ENCODE measurements at places on chromosomes 7 and 10.

- DNase-seq, result no peak
These were observed 213.4 kb downstream of the MAD1L1 start for GRCh38 chr7:2019461-2019710.

DNA sequence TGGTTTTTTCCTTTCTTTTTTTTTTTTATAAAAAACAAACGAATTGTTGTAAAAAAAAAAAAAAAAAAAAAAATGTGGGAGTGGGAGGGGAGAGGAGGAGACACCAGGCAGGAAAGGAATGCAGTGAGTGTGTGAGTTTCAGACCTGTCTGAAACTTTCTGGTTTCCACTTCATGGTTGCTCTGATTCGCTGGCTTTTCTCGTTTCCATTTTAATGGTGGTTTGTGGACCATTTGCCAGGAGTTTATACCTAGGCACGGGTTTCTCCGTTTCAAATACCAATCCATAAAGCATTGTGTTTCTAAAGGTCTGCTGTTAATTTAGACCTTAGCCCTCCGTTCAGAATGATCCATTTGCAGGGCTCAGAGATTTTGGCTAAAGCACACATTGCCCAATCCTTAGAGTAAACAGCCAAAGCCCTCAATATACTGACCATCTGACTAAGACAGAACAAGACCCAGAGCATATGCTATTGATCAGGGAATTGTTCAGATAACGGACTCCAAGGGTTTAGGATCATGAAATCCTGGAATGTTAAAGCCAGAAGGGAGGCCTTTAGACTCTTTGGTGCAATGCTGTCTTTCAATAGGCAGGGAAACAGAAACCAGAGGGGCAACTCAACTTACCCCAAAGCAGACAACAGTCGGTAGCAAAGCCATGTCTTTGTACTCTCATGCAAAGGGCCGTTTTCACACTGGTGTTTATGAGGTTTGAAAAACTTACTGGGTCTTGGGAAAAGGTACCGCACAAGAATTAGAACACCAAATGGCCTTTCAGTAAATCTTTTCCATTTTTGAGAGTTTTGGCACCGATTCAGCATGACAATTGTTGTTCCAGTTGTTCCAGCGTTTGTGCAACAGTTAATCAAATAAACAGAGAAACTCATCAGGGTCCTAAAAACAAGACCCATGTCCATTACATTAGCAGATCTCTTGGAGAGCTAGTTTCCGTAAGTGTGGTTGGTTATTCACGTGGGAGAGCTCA is 94.3 kb upstream of the AGBL3 start:
- no peak for DNase-seq

DNA sequence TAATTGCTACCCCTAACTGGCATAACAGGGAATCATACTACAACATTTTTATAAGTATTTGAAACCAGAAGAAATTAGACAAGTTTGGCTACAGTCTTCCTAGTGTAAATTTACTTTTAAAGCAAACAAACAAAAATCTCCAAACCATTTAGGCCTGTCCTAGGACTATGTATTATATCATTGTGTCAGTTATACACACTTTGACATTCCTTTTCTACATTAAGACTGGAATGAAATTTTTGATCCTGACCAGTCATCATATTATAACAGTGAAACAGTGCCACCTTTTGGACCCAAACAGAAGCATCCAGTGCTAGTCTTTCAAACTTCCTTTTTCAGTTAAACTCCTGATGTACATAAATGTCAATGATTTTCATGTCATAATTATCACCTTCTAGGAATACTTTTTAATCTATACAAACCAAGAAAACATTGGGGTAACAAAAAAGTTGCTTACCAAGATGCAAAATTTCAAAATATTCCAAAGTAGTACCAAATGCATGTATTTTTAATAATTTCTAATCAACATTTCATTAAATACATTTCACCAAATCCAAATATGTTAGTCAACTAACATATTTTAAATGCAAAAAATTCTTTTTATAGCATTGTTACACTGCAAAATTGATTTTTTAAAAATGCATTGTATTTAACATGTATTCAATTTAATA is 75.7 kb downstream of the IMMP2L start:
- DNase-seq, result peak; percentile 33

DNA sequence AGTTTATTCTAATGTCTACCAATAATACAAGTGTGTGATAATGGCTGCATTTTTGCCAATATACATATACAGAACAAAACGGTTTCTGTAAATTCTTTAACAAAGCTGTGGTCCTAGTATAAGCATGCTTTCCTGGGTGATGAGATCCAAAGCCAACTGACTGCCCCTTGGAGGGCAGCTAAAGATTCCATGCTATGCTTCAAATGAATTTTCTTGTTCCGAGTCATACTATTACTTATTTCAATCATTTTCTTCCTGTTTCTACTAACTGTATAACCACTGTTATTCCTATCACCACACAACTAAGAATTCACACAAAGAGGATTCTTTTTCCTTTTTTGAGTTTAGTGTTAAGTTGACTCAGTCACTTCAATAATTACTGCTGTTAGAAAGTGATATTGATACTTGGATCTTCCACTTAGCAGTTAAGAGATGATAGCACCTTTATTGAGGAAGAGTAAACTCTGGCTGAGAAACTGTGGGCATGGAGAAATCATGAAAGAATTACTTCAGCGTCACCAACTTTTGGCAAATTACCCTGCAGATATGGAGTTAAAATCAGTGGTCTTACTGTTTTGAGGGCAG is 197.5 kb downstream of the ARL4A start:
- DNase-seq, result no peak

DNA sequence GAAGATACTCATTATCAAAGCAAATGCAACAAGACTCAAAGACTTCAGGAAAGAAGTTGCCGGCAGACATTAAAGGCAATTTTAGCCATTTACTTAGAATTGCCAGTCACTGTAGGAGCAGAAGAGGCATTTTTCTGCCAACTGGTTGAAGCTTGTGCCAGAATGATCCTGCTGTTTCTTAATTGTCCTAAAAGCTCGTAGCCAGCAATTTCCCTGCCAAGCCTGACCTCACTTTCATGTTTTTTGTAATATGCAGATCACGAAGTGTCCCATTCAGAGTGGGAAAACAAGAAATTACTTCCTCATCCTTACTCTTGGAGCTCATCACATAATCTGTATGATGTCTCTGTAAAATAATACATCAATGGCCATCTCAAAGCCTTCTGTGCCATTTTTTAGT is 130.9 kb upstream of the ANKRD1 start:
- no peak for DNase-seq

DNA sequence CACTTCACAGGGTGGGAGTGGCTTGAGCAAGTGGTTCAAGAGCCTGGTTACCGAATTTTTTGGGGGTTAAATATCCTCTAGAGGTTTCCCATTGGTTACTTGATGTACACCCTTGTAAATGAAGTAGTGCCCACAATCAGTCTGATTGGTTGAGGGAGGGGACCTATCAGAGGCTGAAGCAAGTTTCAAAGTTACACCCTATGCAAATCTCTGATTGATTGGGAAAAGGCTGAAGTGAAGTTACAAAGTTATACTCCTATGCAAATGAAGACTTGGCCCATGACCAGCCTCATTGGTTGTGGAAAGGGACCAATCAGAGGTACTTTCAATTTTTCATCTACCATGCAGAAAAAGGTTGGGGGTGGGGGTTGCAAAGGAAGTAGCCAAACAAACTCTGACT is 34.7 kb downstream of the UBE2D4 start:
- no peak for DNase-seq

DNA sequence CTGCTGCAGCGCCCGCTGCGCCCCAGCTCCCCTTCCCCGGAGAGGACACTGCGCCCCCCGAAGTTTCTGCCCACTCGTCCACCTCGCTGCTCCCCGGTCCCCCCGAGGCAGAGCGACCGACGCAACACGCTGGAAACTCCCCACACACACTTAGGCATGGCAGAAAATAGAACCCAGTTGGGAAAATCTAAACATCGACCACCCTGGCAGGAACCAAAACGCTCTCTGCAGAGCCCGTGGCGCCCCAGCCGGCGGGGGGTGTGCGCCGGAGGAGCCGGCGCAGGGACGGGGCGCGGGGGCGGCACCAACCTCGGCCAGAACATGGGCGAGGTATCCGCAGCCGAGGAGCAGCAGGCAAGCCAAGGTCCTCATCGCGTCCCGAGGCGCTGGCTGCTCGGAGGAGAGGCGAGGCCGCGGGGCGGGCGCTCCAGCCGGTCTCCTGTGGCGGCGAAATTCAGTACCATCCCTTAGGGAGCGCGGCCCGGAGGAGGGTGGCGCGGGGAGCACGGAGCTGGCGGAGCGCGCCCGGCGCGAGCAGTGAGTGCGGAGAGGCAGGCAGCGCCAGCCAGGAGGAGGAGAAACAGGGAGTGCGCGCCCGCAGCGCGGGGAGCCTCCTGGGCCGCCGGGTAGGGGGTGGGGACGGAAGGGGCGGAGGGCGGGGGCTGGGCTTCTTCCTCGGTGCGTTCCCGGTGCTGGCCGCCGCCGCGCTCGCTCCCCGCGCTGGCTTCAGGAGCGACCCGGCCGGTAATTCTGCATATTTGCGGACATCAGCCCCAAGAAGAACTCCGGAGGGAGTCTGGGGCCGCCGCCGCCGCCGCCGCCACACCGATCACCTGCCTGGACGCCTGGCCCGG is 789 bp downstream of the PDGFA start:
- DNase-seq, result peak; percentile 32

DNA sequence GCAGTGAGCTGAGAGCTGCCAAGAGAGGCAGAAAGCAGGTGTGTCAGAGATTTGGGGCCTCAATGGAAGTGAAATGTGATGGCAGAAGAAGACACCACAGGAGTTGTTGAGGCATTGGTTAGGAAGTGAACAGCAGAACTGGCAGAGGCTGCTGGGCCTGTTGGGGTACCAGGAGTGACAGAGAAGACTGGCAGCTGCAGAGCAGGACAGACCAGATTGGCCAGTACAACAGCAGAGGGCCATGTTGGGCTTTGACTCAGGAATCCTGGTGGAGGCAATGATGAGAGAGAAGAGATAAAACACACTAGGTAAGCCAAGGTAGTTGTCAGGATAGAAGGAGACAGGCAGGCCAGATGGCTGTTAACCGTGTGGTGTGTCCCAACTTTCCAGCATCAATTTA is 19.9 kb upstream of the HERPUD2 start:
- no peak for DNase-seq

DNA sequence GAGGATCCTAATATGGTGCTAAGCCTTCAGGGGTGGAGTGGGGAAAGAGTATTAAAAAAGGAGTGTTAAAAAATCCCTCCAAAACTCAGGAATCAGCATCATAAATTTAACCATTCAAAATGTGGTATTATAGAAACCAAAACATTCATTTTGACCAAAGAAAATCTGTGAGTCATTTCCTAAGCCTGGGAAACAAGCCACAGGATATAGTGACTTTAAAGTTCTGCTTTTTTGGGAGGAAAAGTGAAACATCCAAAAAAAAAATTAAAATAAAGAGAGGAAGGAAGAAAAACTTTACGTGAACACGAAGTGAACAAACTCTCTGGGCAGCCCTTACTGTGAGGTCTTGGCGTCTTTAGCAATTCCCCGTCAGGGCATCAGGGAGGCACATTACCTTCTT is 74.0 kb upstream of the GSDME start:
- no peak for DNase-seq

DNA sequence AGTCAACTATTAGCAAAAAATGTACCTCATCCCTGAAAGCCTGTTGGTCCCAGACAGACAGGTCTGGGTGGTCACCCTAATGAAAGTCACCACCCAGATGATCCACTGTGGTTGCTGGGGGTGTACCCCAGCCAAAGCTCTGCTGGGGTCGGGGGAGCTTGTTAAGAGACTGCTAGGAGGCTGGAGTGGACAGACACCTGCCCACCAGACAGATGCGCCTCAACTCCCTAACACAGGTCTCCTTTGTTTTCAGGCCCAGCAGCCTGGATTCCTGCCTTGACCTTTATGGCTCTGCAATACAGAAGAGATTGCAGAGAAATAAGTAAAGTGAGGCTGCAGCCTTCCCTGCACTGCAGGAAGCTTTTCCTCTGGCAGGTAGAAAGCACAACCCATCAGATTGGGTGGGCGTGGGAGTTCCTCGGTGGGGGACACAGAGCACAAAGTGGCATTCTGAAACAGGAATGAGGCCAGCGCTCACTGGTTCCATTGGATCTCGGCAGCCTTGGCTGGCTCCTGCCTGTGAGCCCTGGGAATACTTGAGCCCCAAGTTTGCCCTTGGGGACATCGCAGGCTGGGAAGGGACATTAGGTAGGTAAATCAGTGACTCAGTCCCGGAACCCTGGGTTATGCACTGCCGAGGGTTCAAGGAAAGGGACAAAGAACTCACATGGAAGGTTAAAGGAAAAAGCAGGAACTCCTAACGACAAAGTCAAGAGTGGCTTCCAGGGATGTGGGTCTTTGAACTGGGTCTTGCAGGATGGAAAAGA is 18.0 kb upstream of the ZNF488 start:
- DNase-seq, result no peak

DNA sequence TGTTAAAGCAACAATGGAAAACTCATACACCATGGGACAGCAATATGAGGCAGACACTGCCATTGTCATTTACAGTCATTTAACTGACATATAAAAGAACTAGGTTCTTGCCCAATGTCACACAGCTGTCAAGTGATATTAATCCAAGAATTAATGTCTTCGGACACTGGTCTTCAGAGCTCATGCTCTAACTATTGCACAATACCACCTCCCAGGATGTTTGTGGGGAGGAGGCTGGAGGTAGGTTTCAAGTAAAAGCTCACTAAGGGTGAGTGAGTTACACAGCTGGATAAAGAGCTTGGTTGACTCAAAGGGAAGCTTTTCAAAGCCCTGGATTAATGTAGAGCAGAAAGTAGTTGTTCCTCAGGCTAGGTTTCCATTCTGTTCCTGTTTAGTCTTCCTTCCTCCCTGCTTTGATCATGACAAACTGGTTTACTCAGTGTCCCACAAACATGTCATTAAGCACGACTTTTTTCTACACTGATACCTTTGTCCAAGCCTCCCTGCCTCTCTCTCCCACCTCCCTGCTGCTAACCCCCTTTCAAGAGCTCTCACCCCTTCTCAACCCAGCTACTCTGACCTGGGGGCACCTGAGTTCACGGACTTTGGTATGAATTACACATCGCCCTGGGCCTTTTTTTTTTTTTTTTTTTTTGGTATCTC is 987 bp upstream of the EXOC6 start:
- DNase-seq, result no peak

GRCh38 chr7:42065942-42066341 is 171.1 kb downstream of the GLI3 start:
- no peak for DNase-seq

GRCh38 chr7:16564909-16565426 is 38.3 kb downstream of the LRRC72 start:
- DNase-seq, result peak; percentile 57

DNA sequence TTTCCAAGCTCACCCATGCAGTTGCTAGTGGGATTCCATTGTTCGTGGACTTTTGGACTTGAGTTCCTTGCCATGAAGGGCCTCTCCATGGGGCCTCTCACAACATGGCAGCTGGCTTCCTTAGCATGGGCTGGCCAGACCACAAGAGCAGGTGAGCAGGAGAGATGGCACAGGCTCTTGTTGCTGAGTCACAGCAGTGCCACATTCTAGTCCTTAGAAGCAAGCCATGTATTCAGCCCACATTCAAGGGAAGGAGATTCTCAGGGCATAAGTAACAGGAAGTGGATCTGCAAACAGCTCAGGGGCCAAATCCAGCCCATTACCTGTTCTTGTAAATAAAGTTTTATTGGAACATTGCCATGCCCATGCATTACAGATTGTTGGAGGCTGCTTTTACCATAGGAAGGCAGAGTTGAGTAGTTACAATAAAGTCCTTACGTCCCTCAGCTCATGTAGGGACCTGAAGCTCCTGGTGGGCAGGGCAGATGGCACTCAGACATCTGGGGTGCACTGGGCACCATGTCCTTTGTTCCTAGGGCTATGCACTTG is 481.5 kb upstream of the FOXK1 start:
- no peak for DNase-seq
